ENCODE measurements at places on chromosomes 12 and 14.

DNA sequence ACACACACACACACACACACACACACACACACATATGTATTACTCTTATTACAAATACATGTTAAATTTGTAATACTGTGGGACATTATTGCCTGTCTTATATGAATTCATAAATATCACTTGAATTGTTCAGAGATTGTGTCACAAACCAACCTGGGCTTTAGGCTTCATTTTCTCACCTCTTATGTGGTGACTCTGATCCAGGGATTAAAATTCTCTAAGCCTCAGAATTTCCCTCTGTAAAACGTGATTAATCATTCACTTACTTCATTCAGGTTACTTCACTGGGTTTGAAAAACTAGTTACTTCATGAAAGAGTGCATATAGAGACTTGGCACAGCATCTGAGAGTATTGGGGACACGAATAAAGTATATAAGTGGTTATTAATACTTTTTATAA lies 240.3 kb upstream of the PDZRN4 start:
- no peak for DNase-seq

DNA sequence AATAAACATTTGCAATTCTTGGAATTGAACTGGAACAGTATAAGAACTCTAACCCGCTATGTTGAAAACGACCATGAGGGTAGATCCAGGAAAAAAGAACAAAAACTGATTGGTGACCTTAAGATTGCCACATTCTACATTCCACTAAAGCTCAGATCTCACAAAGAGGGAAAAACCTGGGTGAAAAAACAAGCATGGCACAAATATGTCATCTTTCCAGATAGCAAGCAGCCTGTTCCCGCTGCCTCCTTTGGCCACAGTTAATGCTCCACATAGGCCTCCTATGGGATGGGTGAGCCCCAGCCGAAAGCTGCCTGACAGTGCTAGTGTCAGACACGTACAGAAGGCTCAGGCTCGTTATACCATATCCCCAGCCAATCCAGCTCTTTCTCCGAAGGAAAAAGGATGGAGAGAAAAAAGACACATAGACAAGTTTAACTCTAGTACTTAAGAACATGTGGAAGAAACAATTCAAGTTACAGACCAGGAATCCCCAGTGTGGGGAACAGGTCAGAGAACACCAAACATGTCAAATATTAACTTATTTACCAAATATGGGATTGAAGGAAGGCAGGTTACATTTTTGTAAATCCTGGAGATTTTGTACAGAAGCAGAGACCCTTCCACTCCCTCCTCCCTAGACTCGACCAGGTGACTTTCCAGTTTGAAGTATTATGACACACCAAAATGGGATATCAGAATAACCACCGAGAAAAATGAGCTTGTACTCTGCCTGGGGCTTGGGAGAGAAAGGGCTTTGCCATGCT lies 14.7 kb downstream of the LETMD1 start:
- no peak for DNase-seq

DNA sequence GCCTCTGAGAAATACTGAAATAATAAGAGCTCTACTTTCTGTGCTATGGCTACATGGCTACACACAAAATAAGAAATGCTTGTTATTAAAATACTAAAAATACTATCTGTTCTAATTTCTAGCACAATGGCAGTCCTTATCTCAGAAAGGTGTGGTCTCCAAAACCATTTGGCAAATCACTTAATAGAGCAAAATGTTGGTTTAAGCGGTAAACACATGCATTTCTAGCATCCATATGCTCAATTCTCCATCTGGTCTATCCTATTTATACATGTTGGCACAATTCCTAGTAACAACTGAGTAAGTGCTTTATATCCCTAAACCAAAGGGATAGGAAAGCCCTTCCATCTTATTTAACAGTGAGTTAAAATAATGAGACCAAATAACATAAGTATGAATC lies 107.0 kb downstream of the PAPLN start:
- peak; percentile 45 for DNase-seq

- no peak for DNase-seq
Observed at GRCh38 chr12:108457734-108458361, 57.2 kb upstream of the FICD start.

DNA sequence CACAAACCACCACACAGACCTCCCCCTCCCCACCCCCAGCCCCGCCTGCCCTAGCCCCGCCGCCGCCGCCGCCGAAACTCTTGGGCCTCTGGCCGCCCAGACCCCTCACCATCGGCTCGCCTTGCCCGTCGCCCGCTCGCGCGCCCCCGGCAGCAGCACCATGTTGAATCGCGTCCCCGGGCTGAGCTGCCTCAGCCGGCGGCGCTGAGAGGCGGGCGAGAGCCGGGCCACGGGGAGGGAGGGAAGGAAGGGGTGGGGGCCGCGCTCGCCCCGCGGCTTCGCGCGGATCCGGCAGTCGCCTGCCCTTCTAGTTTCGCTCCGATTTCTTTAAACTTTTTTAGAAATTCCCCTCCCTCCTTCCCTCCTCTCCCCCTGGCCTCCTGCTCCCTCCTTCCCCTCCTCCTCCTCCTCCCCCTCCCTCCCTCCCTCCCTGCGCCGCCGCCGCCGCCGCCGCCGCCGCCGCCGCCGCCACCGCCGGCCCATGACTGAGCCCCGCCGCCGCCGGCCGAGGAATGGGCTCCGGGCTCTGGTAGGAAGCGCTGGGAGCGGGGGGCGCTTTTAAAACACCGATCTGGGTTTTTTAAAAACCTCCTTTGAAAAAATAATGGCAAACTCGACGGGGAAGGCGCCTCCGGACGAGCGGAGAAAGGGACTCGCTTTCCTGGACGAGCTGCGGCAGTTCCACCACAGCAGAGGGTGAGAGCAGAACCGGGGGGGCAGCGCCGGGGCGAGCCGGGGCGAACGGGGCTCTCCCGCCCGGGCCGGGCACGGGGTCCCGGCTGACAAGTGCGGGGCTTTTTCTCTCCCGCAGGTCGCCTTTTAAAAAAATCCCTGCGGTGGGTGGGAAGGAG lies at the start of gene ARID2:
ARID2 (plus strand) TSS at position 474 of the 851 bp plus-strand sequence; CDS start at position 605, 131 bp downstream.
- peak; percentile 83 for DNase-seq

GRCh38 chr12:25352083-25352918 lies 101.6 kb upstream of the KRAS start:
- DNase-seq = no peak

GRCh38 chr12:6632026-6632983 lies 3.5 kb downstream of the LPAR5 start:
- DNase-seq = peak; percentile 51

DNA sequence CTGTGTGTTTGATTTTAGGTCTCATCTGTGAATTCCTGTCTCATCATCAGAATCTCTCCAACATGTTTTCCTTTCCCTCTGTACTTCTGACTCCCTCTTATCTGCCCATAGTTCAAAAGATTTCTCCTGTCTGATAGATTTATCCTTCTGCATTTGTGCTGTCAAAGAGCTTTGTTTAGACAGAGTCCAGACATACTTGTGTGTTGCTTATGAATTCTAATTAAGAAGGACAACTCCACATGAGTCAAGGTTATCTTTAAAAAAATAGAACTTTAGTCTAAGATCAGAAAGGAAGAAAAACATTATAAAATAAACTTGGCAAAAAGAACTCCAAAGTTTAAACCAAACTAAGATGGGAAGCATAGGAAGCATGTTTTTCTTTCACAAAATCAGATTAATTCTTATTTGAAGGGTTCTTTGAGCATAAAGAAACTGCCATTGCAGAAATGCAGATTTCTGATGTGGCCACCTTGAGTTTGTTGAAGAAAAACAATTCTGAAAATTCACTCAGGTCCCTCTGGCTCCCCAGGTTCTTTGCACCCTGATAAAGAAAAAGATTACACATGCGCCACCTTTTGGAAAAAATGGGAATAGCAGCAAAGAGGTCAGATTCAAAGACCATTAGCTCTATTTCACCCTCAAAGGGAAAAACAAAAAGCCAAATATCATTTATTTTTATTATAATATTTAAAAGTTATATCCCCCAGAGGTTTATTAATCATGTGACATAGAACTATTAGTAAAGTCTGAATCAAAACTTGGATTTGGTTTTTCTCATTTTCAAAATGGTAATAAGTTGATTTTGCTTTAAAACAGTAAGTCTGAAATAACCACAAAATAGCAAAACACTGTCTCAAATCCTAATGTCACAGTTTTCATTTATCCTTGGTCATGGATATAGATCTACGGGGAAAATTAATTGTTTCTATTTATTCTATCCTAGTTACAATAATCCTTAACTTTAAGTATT lies 143.7 kb upstream of the DCN start:
- DNase-seq = peak; percentile 37

DNA sequence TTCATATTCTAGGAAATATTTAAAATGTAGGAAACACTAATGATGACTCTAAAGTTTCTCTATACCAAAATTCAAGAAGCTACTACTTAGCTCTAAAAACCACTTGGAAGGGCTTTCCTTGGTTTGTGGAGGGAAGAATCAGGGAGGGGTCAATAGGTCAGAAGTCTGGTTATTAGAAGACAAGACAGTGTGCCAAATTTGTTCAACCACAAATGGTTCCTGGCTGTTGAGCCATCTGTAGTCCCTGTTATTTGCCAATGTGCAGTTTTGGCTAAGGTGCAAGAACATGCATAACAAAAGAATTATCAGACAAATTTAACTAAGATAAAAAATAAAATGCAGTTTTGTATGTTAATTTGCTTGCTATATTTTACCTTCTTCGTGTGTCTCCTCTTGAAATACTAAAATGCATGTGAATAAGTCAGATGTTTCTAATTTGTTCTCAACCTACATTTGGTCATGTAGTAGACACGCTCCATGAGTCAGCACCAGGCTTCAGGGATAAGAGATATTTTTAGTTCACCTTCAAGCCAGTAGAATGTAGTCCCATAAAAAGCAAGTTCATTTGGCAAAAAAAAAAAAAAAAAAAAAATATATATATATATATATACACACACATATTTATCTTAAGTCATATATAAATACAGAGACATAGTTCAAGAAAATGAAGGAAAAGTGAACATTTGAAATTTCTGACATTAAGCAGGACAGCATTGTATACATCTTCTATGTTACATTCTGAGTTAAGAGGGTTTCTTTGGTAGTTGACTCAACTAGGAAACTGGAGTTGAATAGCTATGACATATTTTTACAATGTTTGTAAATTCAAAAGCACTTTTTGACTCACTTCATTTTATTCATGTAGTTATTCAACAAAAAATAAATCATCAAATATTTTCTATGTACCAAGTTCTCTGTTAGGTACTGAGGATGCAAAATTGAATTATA lies 123.3 kb downstream of the KCNC2 start:
- DNase-seq = no peak

- no peak for DNase-seq
Observed at GRCh38 chr12:105611340-105611739, 280.8 kb downstream of the C12orf75 start.

GRCh38 chr14:95480109-95480886 lies 36.2 kb downstream of the SYNE3 start:
- DNase-seq = no peak

- no peak for DNase-seq
Observed at GRCh38 chr12:126233625-126234024, 1168.4 kb downstream of the AACS start.

- no peak for DNase-seq
Observed at GRCh38 chr12:132711080-132711843, 620 bp downstream of the PGAM5 start.

- no peak for DNase-seq
Observed at GRCh38 chr12:115672086-115672485, 605.4 kb downstream of the MED13L start.

- DNase-seq = no peak
Observed at GRCh38 chr14:63982156-63982555, 129.4 kb downstream of the SYNE2 start.

DNA sequence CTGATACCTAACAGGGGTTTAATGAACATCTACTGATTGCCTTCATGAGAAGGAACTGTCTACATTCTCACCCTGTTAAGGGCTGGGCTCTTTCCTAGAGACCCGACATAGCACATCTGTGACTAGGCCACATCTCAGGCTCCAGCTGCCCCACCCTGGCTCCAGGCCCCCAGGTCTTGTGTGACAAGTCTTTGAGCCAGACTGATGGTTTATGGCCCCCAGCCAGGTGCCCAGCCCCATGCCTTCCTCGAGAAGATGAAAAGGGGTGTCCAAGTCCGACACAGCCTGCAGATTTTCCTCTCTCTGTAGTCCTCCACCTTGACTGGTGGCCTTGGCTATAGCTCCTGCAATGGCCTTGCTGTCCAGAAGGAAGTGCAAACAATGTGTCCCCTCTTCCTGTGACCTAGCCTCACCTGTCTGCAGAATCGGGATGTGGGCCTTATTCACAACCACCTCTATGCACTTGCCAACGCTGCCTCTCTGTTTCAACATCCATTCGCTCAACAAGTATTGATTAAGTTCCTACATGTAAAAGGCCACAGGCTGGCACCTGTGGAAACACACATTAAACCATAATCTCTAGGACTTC lies 4.2 kb downstream of the ACTN1 start:
- no peak for DNase-seq

DNA sequence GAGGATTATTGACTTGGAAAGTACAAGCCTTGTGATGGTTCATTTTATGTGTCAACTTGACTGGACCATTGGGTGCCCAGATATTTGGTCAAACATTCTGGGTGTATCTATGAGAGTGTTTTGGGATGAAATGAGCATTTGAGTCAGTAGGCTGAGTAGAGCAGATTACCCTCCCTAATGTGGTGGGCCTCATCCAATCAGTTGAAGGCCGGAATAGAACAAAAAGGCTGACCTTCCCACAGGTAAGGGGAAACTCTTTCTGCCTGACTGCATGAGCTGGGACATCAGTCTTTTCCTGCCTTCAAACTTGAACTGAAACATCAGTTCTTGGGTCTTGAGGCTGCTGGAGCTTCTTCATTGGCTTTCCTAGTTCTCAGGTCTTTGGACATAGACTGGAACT lies 98.1 kb downstream of the ANO2 start:
- DNase-seq = no peak

DNA sequence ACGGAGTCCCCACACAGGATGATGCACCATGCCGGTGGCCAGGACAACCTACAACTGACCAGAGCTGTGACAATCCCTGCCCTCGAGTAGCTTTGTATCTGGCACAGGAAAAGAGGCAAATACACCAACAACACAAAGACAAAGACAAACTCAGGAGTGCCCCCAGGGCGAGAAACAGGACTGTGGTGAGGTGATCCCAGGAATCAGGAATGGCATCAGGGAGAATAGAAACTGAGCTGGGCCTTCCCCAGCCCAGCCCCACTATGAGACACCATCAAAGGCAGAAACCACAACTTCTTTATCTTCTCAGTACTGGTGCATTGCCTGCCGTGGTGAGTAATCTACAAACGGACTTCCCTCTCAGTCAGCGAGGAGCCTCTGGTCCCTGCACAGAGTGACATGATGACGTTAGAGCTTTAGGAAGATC lies 157.7 kb downstream of the TTC7B start:
- DNase-seq = no peak

GRCh38 chr12:81627336-81628189 lies 131.6 kb downstream of the PPFIA2 start:
- peak; percentile 76 for DNase-seq

- no peak for DNase-seq
Observed at GRCh38 chr12:105357162-105357691, 26.7 kb downstream of the C12orf75 start.

DNA sequence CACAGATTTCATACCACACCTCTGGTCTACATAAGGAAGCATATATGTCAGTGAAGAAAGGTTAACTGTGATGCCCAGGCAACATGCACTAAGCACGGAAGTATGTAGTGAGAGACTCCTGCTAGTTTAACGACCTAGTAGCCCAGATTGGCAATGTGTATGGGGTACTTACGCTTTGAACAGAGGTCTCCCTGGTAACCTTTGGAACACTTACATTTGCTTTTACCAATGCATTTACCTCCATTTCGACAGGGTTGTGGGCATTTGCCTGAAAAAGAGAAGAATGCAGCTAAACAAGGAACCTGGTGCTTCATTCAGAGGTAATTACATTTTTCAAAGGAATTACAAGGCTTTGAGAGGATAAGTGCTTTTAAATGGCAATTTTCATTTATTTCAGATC lies 65.2 kb downstream of the WIF1 start:
- no peak for DNase-seq

- peak; percentile 88 for DNase-seq
Observed at GRCh38 chr14:96095581-96096476, 56.7 kb downstream of the C14orf132 start.
